ENCODE measurements at places on chromosomes 3 and 15.

DNA sequence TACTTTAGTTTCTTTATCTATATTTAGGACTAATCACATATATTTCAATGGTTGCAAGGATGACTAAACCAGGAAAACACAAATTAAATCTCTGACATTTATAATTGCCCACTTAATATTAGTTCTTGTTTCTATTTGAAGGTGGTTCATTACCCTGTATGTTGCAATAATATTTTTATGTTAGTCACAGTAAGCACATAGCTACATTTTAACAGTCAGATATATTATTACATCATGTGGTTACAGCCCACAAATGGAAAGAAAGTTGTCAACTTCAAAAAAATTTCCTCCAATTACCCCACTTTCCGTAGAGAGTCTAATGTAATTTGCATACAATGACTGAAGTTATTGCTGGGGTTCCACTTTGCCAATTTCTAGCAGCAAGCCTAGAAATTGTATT is 114.6 kb downstream of the TUSC7 start:
- DNase-seq = no peak

GRCh38 chr15:93973287-93973686 is 258.1 kb upstream of the MCTP2 start:
- no peak for DNase-seq

DNA sequence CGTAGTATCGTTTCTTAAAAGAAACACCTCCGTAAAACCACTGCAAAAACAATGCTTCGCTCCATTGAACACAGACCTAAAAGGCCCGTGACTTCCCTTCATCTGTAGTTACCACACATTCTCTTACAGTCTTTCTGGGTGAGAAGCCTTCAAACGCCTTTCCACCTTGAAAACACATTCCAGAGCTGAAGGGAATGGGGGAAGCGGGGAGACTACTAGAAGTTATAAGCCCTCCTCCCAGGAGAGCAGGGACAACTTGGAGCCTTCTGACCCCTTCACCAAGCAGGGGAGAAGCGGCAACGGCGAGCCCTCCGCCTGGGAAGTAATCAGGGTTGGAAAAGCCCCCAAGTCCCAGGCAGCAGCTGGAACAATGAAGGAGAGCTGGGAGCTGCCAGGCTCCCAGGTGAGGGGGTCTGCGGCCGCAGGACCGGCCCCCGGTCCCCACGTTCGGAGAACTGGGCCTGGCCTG is 461 bp downstream of the SECISBP2L start:
- no peak for DNase-seq

- no peak for DNase-seq
These were observed 80.0 kb downstream of the SQOR start for GRCh38 chr15:45714590-45715488.

DNA sequence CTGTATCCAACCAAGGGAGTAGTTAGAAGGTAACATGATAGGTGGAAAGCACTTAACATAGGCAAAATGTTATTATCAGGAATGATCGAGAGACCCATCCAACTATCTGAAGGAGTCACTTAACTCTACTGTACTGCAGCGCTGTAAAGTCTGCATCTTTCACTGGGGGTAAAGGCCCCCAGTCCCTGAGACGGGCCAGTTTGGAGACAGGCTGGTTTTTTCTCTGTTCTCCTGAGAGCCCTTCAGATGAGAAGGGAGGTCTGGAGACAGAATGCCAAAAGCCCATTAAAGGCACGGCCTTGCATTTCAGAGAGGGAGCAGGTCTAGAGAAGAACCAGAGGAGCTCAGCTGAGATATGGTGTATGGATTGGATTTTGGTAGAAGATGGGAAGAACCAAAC is 71.3 kb upstream of the CGNL1 start:
- DNase-seq = no peak

- peak; percentile 85 for DNase-seq
These were observed at the start of gene HSPBAP1 for GRCh38 chr3:122793568-122794416. TSS of gene HSPBAP1 (minus strand) at chr3:122793831. CDS start at chr3:122793680, 151 bp downstream.

DNA sequence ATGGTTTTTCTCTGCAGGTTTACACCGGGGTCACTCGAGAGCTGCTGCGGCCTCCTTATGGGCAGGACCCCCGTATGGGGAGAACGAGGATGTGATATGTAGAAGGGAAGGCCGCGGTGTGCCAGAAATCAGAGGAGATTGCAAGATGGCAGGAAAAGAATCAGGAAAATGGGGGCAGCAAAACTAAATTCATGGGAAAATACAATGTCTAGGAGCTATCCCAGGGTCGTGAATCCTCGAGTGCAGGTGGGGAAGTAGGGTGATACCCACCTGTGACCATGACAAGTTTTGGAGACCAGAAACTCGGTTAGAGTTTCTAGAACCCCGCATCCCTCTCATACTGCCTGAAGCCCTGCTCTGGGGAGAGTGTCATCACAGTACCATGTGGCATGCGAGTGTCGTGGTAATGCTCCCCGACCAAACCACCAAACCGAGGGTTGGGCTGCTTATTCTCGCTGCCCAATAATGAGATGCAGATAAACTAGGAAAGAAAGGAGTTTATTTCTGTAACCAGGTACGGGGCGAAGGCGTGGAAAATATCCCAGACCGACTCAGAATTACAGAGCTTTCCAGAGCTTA is 781 bp downstream of the TRNT1 start:
- no peak for DNase-seq

- no peak for DNase-seq
These were observed 98.8 kb upstream of the HACD2 start for GRCh38 chr3:123683505-123684154.

GRCh38 chr3:9169956-9170850 is 79.2 kb downstream of the SRGAP3 start:
- no peak for DNase-seq

- DNase-seq = no peak
These were observed 29.5 kb downstream of the KLHL24 start for GRCh38 chr3:183664913-183665381.

- DNase-seq = no peak
These were observed 3.4 kb upstream of the MUC20 start for GRCh38 chr3:195717416-195717815.

GRCh38 chr15:24659622-24660021 is 16.0 kb upstream of the NPAP1 start:
- DNase-seq = no peak

GRCh38 chr3:186996356-186996755 is 66.0 kb downstream of the ST6GAL1 start:
- no peak for DNase-seq

DNA sequence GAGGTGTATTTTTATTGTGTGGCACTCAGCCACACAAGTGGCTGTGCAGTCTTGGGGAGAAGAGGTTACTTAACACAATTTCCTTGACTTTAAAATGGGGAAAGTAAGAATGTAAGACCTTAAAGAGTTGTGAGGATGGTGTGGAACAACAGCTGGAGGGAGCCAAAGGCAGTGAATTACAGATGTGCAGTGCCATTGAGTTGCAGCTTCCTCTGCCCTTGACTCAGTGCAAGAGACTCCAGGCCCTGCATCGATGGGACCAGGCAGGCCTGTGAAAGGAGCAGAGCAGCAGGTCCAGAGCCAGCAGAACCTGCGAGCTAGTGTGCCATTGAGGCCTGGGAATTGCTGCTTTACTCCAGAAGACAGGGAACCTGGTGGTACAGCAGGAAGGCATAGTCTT is 27.2 kb downstream of the EEFSEC start:
- no peak for DNase-seq

GRCh38 chr15:86870846-86871245 is 791.2 kb downstream of the AGBL1 start:
- DNase-seq = no peak

GRCh38 chr3:45153658-45154437 is 7.7 kb upstream of the CDCP1 start:
- DNase-seq = no peak

DNA sequence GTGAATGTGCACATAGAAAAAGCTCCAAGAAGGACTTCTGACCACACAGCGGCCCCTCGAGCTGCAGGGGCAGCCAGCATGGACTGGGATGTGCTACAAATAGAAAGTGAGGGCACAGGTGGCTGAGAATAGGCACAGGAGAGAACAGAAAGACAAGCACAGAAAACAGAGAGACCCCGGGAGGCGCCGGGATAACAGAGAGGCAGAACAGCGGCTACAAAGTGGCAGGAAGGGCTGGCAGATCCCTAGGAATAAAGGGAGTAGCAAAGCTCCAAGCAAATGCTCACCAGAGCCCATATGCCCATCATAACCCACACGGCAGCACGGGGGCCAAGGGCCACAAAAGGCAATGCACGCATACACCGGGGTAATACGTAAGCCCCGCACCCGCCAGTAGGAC is 201.7 kb upstream of the NSMCE3 start:
- no peak for DNase-seq

GRCh38 chr3:149816986-149817385 is 4.0 kb downstream of the RNF13 start:
- DNase-seq = no peak

DNA sequence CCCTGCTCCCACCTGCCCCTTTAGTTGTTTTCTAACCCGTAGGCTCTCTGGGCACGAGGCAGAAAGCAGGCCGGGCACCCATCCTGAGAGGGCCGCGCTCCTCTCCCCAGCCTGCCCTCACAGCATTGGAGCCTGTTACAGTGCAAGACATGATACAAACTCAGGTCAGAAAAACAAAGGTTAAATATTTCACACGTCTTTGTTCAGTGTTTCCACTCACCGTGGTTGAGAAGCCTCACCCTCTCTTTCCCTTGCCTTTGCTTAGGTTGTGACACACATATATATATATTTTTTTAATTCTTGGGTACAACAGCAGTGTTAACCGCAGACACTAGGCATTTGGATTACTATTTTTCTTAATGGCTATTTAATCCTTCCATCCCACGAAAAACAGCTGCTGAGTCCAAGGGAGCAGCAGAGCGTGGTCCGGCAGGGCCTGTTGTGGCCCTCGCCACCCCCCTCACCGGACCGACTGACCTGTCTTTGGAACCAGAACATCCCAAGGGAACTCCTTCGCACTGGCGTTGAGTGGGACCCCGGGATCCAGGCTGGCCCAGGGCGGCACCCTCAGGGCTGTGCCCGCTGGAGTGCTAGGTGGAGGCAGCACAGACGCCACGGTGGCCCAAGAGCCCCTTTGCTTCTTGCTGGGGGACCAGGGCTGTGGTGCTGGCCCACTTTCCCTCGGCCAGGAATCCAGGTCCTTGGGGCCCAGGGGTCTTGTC is 48.5 kb downstream of the PGPEP1L start:
- DNase-seq = no peak

DNA sequence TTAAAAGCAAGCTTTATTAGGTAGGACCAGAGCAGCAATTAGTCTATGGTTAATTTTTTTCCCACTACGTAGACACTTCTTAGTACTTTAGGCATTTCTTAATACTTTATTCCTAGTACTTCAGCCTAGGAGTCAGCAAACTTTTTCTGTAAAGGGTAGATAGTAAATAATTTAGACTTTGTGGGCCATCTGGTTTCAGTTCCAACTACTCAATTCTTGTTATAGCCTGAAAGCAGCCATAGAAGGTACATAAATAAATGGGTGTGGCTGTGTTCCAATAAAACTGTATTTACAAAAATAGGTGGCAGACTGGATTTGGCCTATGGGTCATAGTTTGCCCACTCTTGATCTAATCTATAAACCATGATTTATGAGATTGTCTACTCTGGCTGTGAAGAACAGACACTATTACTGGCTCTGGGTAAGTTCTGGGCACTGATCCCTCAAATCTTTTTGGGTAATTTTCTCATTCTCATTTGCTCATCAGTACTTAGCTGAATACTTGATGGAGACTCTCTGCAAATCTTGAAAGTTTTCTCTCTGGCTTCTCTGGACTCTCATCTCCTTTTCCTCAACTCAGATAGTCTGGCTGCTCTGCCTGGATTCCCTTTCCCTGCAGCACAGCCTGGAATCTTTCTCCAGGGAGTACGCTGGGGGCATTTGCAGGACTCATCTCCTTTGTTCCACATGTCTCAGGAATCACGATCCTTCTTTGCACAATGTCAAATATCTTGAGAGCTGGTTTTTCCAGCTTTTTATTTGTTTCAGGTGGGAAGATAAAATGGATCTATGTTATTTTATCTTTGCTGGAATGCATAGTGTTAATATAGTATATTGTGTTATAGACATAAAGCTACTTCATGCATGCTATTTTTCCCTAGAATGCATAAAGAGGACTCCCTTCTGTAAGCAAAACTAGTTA is 524.8 kb upstream of the TBL1XR1 start:
- DNase-seq = no peak

DNA sequence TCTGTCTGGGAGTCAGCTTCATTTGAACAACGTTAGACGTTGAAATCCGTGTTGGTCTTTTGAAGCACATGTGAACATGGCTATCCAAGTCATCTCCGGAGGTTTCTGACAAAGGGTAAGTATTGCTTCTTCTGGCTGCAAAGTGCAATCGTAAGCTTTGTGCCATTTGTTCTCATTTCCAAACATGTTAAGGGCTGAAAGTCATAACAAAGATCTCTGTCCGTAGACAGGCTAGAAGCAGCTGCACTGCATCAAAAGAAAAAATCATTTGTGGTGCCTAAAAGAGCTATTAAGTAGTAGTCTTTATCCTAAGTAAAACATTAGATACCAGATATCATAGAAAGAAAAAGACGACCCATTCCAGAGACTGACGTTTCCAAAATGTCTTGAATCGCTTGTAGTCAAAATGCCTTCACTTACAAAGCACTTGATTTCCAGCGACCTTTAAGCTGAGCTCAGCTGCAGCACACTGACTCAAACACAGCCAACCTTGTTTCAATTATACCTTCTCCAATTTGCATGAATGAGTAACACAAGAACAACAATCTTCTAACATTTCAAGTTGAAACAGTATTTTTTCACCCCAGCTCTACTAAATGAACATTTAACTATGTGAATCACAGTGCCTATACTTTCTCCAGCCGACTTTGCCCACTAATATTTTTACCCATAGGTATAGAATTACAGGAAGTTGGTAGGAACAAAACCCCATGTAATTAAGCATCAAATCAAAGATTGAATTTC is 76.6 kb downstream of the NEDD4 start:
- no peak for DNase-seq

DNA sequence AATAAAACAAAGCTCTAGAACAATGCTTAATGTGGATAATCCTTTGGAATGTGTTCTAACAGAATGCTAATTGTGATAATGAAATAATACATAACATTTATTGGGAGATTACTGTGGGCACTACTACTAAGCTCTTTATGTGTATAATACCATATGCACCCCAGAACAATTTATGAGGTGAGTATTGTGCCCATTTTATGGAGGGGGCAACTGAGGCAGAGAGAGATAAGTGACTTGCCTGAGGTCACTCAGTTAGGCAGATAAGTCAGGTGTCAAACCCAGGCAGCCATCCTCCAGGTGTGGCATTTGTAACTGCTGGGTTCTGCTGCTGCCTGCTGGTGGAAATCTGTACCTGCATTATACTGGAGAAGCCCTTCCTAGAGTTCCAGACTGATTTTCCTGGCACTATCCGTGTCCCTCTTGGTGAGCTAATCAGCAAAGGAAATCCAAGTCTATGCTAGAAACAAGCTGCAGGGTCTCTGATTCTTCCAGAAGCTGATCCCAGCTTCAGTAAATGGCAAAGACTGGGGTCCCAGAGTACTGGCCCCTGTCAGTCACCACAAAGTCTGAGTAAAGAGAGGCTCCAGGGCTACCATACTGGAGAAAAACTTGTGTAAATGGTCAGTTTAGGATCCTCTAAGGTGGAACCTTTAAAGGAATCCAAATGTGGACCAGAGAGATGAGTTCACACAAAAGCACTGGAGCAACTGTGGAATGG is 22.6 kb upstream of the RBP1 start:
- DNase-seq = no peak
